Aorta (tissue), 5 donors: ENCODE measurements at places on chromosomes 7 and 10. TPM values are rescaled to one million over a fixed set of nuclear protein-coding genes. Genes with fewer than 3 reads are reported as not detected.

STOX1 gene
- total RNA-seq, result 0.39 TPM

DNA sequence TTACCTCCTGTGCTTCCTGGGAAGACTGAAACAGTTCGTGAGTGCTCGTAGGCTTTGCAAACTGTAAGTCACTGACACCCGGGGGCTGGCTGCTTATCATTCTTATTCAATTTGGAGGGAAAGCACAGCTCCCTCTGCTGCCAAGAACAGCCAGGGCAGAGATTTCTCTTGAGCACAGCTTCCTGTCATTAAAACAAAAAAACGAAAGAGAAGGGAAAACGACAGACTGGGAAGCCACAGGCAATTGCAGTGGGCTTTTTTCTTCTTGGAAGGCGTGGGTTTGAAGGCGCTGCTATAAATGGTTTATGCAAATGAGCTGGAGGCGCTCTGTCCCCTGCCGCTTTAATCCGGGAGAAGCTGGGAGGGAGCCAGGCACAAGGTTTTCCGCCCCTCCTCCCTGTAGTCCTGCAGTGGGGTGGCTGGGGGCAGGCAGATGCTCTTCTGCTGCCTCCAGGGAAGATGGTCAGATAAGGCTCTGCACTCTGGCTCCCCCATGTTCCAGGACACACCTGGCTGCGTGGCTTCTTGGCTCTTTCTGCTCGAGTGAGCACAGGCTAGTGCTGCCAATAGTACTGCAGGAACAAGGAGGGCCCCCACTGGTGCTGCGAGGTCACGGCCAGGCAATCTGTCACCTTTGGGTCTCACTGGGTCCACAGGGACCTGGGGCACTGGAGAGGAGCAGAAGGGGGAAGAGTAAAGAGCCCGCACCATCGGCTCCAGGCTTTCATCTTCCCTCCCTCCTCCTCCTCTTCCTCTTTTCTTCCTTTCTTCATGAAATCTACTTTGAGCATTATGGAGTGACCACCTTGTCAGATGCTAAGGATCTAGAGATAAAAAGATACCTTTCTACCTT, 49.5 kb downstream of the NEURL1 start:
- H3K4me1 ChIP-seq, result no peaks in the 10 kb centered on the region
- no peaks in the 10 kb centered on the region for H3K36me3 ChIP-seq
- no peak overlapping the region for H3K4me3 ChIP-seq
- no peaks in the 10 kb centered on the region for H3K27me3 ChIP-seq

FAM13C gene
- 8.1 TPM for total RNA-seq

- no peaks in the 10 kb centered on the region for H3K27me3 ChIP-seq
- DNase-seq, result no peak
- no peaks in the 10 kb centered on the region for H3K4me1 ChIP-seq
- H3K4me3 ChIP-seq, result no peak overlapping the region
- H3K27ac ChIP-seq, result peak overlapping the region; percentile 8
These were observed 7.7 kb upstream of the NDST2 start for GRCh38 chr10:73819081-73819480.

GRCh38 chr10:30047430-30047829, 12.0 kb downstream of the JCAD start:
- no peaks in the 10 kb centered on the region for H3K36me3 ChIP-seq
- no peaks in the 10 kb centered on the region for H3K4me1 ChIP-seq
- no peak overlapping the region for H3K27ac ChIP-seq
- no peaks in the 10 kb centered on the region for H3K27me3 ChIP-seq
- H3K4me3 ChIP-seq, result no peak overlapping the region
- no peak for DNase-seq
